ENCODE measurements at places on chromosomes 11 and 22.

DNA sequence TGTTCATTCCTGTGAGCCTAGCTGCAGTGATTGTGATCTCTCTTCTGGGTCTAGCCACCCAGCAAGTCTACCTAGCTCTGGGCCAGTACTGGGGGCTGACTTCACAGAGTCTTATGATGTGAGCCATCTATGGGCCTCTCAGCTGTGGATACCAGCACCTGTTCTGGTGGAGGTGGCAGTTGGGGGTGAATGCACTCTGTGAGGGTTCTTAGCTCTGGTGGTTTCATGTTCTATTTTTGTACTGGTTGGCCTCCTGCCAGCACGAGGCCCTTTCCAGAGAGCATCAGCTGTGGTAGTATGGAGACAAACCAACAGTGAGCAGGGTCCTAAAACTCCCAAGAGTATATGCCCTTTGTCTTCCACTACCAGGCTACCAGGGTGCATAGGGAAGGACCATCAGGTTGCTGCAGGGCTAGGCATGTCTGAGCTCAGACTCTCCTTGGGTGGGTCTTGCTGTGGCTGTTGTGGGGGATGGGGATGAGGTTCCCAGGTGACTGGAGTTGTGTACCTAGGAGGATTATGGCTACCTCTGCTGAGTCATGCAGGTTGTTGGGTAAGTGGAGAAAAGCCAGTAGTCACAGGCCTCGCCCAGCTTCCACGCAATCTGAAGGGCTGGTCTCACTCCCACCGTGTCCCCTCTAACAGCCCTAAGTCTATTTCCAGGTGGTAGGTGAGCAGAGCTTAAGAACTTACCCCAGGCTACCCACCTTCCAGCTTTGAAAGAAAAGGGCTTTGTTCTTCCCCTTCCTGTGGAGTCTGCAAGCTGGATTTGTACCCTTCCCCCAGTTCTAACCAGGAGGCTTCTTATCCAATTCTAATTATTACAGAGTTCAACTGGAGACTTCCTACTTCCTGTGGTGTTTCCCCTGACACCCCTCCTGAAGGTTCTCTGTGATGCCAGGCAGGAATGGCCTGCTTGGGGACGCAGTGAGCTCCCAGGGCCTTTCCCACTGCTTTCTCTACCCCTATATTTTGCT, 250.7 kb downstream of the LUZP2 start:
- DNase-seq = no peak

- no peak for DNase-seq
Measured at GRCh38 chr11:62647609-62648005, 1.2 kb upstream of the GANAB start.

DNA sequence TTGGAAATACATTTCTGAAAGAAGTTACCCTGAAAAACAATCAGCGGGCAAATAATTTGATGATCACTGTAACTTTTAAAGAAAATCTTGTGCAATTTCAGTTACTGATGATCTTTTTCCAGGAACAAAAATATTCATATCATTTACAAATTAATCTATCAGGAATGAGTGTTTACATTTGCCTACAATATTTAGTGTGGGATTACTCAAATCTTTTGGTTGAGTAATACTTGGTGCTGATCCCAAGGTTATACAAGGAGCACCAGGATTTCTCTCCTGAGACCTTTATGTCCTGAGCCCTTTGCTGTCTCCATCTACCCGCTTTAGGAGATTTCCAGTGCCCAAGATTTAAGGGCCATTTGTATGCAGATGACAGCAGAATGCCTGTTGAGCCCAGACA, 116.1 kb downstream of the ATXN10 start:
- no peak for DNase-seq

- DNase-seq = no peak
Measured at GRCh38 chr11:20564846-20565635, 34.4 kb upstream of the SLC6A5 start.

- no peak for DNase-seq
Measured at GRCh38 chr11:15958910-15959309, 397.4 kb downstream of the SOX6 start.

DNA sequence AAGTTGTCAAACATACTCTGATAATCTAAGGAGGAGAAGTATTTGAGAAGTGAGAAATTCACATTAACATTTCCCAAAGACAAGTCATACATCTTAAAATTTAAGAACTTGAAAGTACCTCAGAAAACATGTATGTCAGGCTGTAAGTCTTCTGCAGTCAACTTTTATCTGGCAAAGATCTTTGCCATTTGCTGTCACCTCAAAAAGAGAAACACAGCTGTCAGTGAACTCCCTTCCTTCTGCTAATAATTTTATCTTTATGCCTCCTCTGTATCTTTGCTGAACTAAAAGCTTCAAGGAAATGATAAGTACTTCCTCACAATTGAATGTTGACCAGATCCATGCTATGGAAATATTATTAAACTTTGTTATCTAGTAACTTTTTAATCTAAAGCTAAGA, 18.7 kb downstream of the TTC17 start:
- no peak for DNase-seq

- no peak for DNase-seq
Measured at GRCh38 chr22:47445716-47446290, 683.4 kb downstream of the TBC1D22A start.

GRCh38 chr22:39205344-39206021, 39.3 kb downstream of the PDGFB start:
- peak; percentile 34 for DNase-seq

- no peak for DNase-seq
Measured at GRCh38 chr22:42072606-42073330, 1.3 kb upstream of the PHETA2 start.

DNA sequence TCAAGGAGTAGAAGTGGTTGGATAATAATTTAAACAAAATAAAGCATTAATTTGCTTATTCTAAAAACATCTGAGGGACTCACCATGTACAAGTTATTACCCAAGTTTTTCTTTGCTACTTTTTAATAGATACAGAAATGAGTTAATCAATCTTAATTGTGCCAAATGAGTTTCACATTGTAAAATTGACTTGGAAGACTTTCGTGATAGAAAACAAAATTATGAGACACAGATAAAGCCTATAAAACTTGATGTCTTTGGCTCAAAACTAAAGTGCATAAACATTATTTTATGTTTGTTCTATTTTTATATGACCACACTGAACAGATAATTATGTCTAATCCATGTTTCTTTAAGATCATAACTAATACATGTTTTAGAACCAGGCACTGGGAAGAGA, 10.1 kb upstream of the CWF19L2 start:
- no peak for DNase-seq

GRCh38 chr11:73040046-73040445, 102.1 kb downstream of the FCHSD2 start:
- no peak for DNase-seq

- no peak for DNase-seq
Measured at GRCh38 chr11:50298182-50298988, 265.7 kb downstream of the OR4C45 start.

DNA sequence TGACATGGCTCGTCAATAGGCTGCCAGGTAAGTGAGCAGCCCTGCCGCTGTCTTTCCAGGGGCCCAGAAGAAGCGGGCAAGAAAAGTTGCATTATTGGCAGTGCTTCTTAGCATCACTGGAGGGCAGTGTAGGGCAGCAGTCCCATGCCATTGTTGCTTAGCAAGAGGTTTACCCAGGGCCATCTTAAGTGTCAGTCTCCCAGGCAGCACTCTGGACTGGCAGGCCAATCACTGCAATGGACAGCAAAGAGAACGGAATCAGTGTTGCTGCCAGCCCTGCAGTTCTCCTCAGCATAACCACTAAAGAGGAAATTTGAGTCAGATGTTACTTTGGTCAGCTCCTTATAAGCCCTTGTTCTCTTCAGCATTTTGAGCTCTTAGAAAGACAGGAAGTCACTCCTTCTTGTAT, 13.4 kb upstream of the GRK2 start:
- DNase-seq = peak; percentile 14

DNA sequence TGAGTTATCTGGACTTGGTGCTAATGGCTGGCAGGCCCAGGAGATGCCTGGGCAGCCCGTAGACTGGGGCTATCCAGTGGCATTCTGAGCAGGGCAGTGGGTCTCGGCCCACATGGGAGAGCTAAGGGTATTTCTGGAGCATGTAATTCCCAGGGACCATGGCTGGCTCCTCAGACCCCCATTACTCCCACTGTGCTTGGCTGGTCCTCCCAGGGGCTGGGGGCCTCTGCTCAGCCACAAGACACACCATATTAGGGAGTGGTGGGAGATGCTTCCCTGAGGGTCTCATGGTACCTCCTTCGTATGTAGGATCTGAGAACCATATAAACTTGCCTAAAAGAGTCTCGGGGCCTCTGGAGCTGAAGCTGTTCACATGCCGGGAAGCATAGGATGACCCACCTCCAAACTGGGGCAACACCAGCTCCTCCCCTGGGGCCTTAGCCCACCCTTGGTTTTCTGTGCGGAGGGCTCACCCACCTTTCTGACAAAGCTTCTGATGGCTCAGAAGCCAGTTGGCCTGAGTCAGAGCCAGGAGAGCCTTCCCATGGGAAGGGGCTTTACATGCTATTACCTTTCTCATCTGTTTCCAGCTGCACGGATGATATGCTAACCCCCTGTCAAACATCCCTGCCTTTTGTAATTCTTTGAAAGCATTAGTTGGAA, 9.5 kb upstream of the FTH1 start:
- DNase-seq = no peak

DNA sequence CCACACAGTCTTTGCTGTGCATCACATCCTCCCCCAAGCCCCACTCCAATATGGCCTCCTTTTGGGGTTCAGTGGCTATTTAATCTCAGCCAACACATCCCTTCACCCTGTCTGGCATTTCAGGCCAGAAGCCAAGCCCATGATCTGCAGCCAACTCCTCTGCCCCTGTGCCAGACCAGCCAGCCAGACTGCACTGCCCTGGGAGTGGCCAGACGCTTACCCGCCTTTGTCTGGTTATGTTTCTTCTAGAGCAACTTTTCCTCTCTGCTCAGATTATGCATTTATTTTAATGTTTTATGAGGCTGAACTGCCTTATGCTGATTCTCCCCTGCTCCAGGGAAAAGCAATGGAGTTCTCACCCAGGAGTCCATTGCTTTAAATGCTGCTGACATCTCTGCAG, 206.7 kb upstream of the TBCEL start:
- no peak for DNase-seq

All from astrocyte (in vitro differentiated cells and primary cell).